ENCODE measurements at places on chromosomes 3 and 15.

GRCh38 chr3:115100806-115101205 lies 46.3 kb downstream of the ZBTB20 start:
- DNase-seq = no peak

GRCh38 chr3:10993729-10994065 lies 1.1 kb downstream of the SLC6A1 start:
- DNase-seq = no peak

GRCh38 chr15:47027322-47027946 lies 689.9 kb upstream of the SEMA6D start:
- no peak for DNase-seq

DNA sequence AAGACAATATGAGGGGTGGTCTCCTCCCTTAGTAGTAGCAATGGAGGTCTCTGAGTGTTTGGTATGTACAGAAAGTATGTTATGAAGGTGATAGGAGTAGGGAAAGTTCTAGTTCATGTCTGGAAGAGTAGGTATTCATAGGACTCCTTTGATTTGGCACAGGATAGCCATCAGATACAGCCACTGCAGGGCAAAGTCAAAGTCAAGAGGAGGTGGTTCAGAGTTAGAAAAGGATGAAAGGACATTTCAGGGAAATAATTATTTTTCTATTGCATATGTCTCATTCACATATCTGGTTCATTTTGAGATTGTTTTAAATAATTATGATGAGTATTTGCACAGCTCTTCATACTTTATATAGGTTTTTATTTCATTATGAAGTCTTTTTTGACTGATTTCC lies 381.1 kb downstream of the MFSD1 start:
- DNase-seq = no peak

DNA sequence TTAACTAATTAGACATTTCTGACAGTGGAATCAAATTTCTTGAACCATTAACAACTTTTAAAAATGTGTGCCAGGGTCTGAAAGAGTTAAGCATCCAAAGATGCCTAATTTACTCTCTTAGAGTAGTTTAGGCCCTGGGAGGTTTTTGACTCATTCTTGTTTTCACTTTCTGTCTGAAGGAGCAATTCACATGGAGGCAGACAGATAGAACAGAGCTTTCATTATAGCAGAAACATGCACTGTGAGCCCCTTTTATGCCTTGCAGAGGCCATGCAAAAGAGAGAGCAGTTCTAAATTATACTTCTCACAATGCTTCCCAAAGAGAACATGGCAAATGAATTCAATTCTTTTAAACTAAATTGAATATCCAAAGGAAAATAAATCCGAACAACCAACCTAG lies 554.8 kb downstream of the MFSD1 start:
- DNase-seq = no peak

DNA sequence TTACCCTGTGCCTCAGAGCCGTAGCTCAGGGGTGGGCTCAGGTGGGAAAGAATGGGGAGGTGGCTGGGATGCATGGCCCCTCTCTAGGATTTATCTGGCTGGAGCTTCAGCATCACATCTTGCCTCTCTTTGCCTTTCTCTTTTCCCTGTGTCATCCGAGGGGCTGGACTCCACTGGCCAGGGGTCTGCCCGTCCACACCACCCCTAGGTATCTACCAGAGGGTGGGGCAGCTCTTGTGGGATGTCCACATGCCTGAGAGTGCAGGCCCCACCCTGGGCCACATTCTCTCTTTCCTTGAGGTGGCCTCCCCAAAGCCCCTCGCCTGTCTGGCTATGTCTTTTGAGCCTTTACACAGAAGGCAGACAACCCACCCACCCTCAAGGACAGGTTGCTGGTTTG lies 37.2 kb downstream of the PXYLP1 start:
- DNase-seq = no peak

DNA sequence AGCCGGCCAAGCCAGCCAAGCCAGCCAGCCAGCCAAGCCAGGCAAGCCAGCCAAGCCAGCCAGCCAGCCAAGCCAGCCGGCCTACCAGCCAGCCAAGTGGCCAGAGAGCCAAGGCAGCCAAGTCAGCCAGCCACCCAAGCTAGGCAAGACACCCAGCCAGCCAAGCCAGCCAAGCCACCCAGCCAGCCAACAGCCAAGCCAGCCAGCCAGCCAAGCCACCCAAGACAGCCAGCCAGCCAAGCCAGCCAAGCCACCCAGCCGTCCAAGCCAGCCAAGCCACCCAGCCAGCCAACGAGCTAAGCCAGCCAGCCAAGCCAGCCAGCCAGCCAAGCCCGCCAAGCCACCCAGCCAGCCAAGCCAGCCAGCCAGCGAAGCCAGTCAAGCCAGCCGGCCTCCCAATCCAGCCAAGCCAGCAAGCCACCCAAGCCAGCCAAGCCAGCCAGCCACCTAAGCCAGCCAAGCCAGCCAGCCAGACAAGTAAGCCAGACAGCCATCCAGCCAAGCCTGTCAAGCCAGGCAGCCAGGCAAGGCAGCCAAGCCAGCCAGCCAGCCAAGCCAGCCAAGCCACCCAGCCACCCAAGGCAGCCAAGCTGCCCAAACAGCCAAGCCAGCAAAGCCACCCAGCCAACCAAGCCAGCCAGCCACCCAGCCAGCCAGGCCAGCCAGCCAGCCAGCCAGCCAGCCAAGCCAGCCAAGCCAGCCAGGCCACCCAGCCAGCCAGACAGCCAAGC lies 200.5 kb downstream of the GOLGA6L6 start:
- DNase-seq = no peak

GRCh38 chr15:64072812-64073211 lies 20.8 kb downstream of the CIAO2A start:
- DNase-seq = no peak
